ENCODE measurements at places on chromosomes 4 and X.

DNA sequence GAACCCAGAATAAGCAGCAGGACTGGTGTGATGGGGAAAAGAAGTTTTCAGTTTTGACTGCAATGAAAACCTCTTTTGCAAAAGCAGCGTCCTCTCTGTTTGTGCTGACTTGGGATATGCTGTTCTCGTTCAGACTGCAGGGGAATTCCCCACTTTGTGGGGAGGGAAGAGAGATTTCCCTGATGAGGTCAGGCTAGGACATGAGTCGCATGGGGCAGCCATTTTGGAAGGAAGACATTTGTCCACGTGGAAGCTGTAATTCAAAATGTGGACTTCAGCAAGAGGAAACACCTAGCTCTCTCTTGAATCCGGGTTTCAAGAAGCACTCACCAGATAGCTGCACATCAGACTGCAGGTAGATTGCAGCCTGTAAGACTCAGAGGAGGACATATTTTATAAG lies 39.3 kb downstream of the ING2 start:
- DNase-seq: no peak

- no peak for DNase-seq
Observed at GRCh38 chrX:25022499-25023325, 6.9 kb upstream of the ARX start.

DNA sequence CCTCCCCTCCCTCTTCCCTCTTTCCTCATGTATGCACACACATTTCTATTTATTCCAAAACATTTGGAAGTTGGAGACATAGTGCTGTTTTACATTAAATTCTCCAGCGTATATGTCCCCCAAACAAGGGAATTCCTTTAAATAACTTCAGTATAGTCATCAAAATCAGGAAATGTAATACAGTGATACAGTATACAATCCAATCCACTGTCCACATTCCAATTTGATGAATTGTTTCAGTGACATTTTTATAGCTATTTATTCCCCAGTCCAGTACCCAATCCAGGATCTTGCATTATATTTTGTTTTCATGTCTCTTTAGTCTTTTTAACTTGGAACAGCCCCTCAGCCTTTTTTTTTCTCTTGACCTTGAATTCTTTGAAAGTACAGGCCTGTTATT lies 233.0 kb downstream of the DKK2 start:
- DNase-seq: no peak

DNA sequence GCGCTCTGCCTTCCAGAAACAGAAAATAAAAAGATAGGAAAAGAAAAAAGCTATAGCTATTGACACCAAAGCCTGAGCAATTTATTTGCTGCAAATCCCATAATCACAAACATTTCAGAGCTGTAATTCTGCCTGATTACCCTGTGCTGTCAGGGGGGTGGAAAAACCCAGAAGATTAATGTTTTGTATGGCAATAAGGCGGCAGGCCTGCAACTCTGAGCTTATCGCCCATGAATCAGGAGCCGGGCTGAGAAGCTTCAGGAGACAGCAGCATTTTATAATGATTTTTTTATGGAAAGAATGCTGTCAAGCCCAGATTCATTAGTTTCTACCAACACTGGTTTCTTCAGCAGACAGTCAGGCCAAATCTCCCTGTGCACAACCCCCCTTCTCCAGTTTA lies 82.6 kb upstream of the TMEM164 start:
- DNase-seq: no peak

DNA sequence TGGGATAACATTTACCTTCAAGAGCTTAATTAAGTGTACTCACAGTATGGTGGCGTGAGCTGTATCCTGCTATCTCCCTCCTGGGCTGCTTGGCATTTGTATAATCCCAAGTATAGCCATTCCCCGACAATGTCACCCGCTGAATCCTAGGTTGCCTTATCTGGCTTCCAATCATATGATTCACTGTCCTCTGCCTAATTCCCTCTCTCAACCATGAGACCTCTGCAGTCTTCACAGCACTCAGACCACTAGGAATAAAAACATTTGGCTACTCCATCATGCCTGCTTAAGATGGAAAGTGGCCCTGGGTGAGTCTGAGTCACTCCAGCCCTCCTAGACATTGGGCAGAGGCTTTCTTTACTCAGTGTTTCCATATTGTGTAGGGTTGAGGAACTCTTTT lies 28.9 kb upstream of the WDFY3 start:
- no peak for DNase-seq

- DNase-seq: no peak
Observed at GRCh38 chr4:2256156-2256731, 5.7 kb downstream of the MXD4 start.

GRCh38 chrX:79266702-79267101 lies 100.4 kb downstream of the ITM2A start:
- DNase-seq: no peak

DNA sequence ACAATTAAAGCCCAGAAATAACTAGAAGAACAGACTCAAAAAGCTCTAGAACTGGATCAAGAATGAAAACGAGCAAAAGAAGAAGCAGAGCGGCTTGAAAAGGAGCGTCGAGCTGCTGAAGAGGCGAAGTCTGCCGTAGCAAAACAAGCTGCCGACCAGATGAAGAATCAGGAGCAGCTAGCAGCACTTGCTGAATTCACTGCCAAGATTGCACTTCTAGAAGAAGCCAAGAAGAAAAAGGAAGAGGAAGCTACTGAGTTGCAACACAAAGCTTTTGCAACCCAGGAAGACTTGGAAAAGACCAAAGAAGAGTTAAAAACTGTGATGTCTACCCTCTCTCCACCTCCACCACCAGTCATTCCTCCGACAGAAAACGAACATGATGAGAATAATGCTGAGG lies 56.1 kb upstream of the PPP4R3C start:
- no peak for DNase-seq

DNA sequence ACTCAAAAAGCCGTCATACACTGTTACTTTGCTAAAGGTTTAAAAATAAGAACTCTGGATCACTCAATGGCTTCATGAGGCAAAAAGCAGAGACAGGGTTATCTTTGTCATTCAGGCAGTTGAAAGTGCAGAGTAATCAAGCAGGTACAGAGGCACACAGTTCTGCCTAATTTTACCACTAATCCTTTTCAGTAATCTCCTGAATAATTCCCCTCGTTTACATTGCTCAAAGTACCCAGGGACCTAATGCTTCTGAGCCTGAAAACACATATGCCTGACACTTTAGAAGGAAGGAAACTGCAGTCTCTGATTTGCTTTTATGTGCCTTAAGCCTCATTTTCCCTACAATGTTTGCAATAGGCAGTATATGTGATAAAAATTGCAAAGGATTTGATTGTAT lies 71.4 kb upstream of the TRAM1L1 start:
- no peak for DNase-seq

DNA sequence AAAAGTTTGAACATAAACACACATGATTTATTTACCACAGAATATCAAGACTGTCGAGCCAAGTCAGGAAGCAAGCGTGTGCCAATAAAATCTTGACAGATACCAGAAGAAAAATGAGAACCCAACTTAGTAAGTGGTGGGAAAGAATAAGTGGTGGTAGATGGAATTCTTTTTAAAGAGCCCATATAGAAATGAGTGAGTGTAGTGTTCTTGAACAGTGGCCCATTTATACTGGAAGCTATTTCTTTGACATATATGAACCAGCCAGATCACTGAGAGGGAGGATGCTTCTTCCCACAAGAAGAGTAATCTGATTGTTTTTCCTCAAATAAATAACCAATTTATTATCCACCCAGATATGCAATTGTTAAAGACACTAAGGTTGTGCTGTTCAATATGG lies 98.0 kb downstream of the NHS start:
- DNase-seq: no peak

DNA sequence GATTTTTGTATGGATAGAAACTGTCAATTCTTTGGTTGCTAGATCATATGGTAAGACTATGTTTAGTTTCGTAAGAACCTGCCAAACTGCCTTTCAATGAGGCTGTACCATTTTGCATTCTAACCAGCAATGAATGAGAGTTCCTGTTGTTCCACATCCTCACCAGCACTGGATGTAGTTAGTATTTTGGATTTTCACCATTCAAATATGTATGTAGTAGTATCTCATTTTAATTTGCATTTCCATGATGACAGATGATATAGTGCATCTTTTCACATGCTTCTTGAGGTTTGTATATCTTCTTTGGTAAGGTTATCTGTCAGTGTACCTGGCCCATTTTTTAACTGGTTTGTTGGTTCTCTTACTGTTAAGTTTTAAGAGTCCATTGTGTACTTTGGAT lies 34.6 kb downstream of the CLOCK start:
- no peak for DNase-seq

DNA sequence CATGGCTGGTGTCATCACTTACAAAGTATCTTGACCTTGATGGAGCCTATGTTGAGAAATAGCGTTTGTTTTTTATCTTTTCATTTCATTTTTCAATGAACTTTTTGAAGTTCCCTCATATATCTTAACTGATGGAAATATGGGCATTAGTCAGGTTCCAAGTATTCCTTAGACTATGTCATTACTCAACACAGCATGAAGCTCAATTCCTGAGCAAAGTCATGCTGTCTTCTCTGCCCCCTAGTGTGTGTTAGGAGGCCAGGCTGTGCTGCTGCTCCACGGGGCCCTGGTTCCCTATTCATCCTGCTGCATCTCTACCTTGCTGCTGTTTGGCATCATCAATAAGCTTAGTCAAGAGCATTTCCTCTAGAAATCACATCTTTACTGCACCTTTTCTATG lies 40.9 kb downstream of the GPR143 start:
- DNase-seq: no peak

GRCh38 chr4:98648602-98649001 lies 9.8 kb downstream of the TSPAN5 start:
- DNase-seq: no peak

DNA sequence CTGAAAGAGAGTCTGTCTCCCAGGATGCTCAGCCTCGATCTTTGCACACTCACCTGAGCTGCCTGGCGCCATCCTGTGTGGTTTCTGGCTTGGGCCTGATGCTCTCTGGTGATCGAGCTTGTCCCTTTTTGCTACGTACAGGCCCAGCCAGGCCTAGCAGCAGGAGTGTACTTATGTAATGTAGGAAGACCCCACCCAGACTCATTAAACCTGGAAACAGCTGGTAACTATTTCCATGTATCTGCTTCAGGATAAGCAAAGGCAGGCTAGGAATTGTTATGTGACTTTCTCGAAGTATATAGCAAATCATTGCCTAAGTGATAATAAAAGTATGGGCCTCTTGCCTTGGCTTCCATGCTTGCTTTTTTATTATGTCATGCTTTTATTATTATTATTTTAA lies 18.6 kb upstream of the ARSJ start:
- no peak for DNase-seq

DNA sequence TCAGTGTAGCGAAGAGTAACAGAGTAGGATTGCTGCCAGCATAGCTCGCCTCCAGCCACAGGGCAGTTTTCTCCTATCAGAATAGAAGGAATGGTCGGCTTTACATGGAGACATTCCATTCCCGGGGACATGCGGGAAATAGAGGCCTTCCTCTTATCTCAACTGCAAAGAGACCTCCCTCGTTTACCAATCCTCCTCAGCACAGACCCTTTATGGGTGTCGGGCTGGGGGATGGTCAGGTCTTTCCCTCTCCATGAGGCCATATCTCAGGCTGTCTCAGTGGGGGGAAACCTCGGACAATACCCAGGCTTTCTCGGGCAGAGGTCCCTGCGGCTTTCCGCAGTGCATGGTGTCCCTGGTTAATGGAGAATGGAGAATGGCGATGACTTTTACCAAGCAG lies 285.0 kb downstream of the ASMT start:
- DNase-seq: no peak

DNA sequence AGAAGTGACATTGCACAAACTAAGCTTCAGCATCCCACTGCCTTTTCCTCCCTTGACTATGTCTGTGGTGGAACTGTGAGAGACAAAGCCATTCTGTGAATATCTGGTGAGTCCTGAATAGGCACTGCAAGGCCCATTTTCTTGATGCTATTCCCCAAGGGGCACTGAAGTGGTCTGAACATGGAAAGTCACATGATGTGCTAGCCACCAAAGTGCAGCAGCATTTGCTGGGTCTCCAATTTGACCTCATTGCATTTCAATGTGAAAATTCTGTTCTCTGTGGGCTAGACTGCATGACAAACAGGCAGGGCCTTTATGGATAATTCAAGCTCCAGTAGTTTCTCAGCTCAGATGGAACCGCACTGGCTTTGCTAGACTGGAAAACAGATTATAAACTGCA lies 627.4 kb upstream of the BOD1L1 start:
- no peak for DNase-seq

- no peak for DNase-seq
Observed at GRCh38 chrX:153801669-153802068, 7.2 kb downstream of the SSR4 start.

- DNase-seq: no peak
Observed at GRCh38 chr4:96150466-96150865, 310.6 kb downstream of the PDHA2 start.

GRCh38 chr4:85151371-85151770 lies 184.9 kb upstream of the WDFY3 start:
- DNase-seq: no peak

- no peak for DNase-seq
Observed at GRCh38 chr4:158750379-158750778, 18.4 kb upstream of the FNIP2 start.

DNA sequence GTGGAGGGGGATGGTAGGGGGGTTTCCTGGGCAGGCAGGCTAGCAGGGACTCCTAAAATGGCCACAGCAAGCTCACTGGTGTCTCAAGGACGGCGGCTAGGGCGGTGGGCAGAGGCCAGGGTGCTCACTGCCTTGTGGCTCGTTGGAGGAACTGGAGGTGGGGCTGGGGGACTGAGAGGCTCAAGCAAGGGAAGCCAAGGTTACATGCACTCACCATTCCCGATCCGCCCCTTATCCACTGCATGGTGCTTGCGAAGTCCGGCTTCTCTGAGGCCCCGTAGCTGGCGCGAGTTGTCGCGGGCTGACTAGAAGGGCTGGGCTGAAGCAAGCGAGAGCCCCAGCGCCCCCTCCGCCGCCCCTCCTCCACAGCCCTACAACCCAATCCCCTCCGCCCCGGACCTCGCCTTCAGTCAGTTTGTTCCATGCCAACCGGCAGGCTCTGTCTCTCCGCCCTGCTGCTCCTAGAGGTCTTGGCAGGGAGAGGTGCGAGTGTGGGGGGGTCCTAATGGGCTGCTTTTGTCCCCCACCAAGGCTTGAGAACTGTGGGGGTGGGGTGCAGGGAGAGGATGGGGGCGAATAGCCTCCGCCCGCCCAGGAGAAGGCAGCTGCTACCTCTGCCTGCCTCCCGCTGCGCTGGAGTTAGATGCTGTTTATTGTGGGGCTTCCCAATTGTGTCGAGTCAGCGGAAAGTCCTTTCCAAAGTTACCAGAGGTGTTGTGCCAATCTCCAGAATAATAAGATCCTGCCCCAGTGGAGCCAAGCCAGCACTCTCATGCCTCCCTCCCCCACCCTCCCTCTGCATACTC lies at the start of gene ARHGEF9:
Gene ARHGEF9, minus strand, starts transcription at position 313 of the 806 bp plus-strand sequence. Its CDS starts 69 bp downstream, at position 244.
- no peak for DNase-seq

DNA sequence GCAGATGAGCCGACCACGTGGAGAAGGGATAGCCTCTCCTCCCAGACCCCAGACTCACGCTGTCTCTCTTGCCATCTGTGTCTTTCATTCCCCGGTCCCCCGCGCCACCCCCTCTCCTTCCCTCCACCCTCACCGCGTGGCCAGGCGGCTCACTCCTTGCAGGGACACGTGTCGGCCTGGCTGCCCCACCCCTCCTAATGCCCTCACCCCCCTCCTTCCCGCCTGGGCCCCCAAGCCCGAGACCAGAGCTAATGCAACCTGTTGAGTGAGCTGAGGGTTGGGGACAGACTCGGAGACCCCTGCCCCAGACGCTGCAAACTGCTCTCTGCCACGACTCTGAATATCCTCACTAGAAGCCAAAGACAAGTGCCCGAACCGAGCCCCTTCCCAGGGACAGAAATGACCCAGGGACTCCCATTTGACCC lies 1.8 kb downstream of the SLC38A5 start:
- DNase-seq: no peak

GRCh38 chr4:68476191-68476590 lies 28.9 kb downstream of the TMPRSS11E start:
- DNase-seq: no peak
